ENCODE measurements at places on chromosomes 2 and 18. TPM values are rescaled to one million over a fixed set of nuclear protein-coding genes. Genes with fewer than 3 reads are reported as not detected.

Gene FBXO36
- total RNA-seq = 9.2 TPM

Gene MAB21L4
- not detected for total RNA-seq

Gene ST8SIA5
- 65.0 TPM for total RNA-seq

Gene CD28
- total RNA-seq = not detected

Gene SKOR2
- not detected for total RNA-seq

Gene TRAF3IP1
- 23.8 TPM for total RNA-seq

Gene SLC16A14
- total RNA-seq = 28.7 TPM

Gene CNDP1
- total RNA-seq = 50.8 TPM

Gene GCA
- 44.6 TPM for total RNA-seq

Gene ANKRD30B
- 5.0 TPM for total RNA-seq

Gene CCDC141
- total RNA-seq = 1.2 TPM

Gene KCTD1
- total RNA-seq = 84.7 TPM

Gene REEP1
- 43.5 TPM for total RNA-seq

Gene DNMT3A
- 41.4 TPM for total RNA-seq

Gene CIB4
- not detected for total RNA-seq

Gene GPC1
- 123 TPM for total RNA-seq

Gene C2orf81
- 5.1 TPM for total RNA-seq

Gene ASB1
- 64.3 TPM for total RNA-seq

All from dorsolateral prefrontal cortex (tissue), 122 donors.